Activated CD4-positive, alpha-beta T cell treated with anti-CD3 and anti-CD28 coated beads, Interleukin-2, amount 10 ng/mL, durations not matched to agents 24 days and 14 days (primary cell): ENCODE measurements at places on chromosomes 16 and 17. TPM values are rescaled to one million over a fixed set of nuclear protein-coding genes. Genes with fewer than 3 reads are reported as not detected.

Gene OMG
- 0.09 and 0.35 TPM in 2 replicates for total RNA-seq

DNA sequence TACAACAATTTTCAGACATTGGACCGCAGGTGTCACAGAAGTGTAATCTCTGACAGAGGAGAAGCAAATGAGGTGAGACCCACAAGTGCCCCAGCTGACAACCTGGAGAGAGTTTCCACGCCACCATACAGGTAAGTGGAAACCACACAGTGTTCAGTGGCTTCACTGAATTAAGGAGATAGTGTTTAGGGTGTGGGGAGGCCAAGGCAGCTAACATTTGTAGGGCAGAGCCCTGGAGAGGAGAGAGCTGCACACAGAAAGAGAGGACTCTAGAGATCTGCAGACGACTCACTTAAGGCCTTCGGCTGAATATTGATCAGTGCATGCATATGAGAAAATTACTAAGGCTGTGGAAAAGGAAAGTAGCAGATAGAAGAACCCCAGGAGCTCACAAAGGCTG is 228.9 kb upstream of the TNRC6C start:
- peak; percentile 41 for DNase-seq

GRCh38 chr17:19366637-19366972 is 4.1 kb upstream of the B9D1 start:
- DNase-seq, result no peak

DNA sequence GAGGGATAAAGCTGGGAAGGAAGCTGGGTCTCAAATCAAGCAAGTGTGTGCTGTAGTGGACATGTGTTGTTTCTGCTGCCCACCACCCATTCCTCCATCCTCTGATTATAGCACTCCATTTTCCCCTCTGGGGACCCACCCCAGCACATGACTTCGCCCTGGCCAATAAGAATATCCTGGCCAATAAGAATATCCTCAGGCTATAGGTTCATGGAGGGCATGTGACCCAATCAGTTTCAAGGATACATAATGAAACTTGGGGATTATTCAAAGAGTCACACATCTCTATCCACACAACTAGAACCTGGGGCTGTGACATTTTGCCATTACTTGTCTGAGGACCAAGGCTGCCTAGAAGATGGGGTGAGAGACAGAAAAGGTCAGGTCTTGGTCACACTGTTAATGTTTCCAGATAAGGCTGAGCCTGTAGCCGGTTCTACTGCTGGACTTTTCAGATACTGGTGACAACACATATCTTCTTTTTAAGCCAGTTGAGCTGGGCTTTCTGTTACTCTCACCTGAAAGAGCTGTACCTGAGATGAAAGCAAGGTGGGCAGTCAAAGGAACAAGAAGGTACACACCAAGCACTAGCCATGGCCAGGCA is 33.7 kb downstream of the MYO18A start:
- DNase-seq, result no peak

DNA sequence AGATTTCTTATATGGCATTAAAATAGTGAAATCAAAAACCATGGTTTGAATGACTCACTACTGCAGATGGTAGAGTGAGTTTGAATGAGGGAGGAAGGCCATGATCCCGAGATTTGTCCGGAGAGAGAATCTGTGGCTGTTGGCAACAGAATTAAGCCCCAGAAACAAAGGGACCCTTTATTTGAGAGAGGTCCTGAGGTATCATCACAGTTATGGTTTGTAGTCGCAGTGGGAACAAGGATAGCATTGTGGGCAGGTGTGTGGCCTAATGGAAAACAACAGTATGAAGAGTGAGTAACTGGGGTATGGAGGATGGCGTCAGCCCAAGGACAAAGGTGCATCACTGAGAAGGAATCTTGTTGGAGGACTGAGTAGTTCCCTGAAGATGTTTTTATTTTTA is 8.5 kb upstream of the ZFP3 start:
- DNase-seq, result no peak

DNA sequence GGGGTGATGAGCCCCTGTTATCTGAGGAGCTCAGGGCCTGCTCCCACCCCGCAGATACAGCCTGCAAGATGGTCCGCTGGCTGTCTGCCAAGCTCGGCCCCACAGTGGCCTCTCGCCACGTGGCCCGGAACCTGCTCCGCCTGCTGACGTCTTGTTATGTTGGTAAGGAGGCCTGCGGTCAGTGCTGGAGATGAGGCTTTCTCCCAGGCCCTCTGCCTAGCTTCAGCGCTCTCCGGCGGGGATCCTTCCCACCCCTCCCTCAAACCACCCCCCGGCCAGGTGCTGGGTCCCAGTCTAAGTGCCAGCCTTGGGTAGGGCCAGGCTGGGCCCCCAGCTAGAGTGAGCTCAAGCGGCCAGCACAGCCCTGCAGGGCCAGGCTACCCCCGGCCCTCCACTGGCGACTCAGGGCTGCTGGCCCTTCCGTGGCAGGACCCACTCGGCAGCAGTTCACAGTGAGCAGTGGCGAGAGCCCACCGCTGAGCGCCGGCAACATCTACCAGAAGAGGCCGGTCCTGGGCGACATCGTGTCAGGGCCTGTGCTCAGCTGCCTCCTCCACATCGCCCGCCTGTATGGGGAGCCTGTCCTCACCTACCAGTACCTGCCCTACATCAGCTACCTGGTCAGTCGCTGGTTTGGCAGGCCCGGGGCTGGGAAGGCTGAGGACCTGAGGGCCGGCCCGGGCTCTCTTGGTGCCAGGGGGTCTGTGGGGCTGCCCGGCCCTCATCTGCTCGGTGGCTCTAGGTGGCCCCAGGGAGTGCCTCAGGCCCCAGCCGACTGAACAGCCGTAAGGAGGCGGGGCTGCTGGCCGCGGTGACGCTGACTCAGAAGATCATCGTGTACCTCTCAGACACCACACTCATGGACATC is 6.1 kb downstream of the WDR81 start:
- no peak for DNase-seq
